Nephron progenitor cell (in vitro differentiated cells): ENCODE measurements at places on chromosomes 6 and 20.

DNA sequence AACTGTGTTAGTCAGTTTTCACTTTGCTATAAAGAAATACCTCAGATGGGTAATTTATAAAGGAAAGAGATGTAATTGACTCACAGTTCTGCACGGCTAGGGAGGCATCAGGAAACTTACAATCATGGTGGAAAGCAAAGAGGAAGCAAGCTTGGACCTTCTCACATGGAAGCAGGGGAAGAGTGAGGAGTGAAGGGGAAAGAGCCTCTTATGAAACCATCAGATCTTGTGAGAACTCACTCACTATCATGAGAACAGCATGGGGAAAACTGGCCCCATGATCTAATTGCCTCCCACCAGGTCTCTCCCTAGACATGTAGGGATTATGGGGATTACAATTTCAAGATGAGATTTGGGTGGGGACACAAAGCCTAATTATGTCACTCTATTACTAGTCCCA lies 41.3 kb upstream of the PLAGL1 start:
- no peak for DNase-seq

DNA sequence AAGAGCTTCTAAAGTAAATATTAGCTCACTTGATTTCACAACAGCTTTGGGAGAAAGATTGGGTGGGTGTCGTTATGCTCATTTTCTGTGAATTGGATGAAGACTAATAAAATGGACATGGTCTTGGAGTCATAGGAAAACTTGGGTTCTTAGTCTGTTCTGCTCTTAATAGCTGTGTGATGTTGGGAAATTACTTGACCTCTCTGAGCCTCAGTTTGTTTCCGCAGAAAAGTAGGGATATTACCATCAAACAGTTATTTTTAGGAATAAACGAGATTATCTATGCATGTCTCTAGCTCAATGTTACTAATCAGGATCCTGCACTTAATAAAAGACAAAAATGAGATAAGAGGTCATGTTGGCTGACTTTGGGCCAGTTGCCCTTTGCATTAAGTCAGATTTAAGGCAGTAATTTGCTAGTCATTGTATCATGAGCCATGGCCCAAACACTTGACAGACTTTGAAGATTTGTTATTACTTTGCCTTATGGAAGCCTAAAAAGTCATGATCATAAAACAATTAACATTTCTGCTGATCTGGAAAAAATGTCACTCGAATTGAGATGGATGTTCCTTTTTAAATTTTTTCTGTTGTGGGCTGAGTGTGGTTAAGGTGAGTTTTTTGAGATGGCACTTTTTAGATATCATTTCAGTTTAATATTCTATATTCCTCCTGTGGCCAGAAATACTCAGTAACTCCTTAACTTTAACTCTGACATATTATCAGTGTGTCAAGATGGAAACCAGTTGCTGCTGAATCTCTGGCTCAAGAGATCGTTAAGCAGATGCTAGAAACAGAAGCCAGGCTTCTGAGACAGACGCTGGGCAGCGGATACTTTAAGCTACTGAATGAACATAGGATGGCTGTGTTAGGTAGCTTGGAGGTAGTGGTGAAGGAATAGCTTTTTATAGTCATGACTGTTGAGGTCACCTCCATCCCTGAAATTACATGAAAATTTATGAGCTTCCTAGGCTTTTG lies 291.6 kb downstream of the PHF3 start:
- no peak for DNase-seq

- DNase-seq = peak; percentile 76
Measured at GRCh38 chr6:170291271-170292110, 613 bp upstream of the DLL1 start.

DNA sequence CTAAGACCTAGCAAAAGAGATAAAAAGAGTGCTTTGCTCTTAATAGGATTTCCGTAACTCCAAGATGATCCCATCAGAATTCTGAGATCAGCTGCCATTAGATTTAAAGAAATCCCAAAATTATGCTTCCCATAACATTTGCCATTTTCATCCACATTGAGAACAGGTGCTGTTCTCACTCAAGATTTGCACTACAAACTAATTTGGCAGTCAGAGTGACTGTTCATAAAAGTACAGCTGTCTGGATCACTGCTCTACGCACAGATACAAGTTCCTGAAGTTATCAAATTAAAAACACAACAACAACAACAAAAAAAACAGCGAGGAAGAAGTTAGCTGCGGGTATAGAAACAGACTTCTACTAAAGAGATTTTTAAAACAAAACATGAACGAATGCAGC lies 58.1 kb downstream of the ASCC3 start:
- DNase-seq = no peak

DNA sequence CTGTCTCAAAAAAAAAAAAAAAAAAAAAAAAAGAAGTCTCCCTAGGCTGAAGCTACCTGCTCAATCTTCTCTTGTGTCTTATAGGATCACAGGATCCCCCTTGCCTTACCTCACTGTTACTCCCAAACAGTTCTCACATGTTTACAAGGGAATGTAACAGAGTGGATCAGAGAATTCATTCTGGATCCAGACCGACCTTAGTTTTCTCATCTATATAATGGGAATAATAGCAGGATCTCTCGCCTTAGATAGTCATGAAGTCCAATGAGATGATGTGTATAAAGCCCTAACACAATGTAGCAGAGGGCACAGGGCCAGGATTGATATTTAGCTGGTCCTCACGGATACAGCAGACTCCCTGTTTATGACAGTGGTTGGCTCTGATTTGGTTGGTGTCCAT lies 2.3 kb upstream of the FAM110A start:
- no peak for DNase-seq

DNA sequence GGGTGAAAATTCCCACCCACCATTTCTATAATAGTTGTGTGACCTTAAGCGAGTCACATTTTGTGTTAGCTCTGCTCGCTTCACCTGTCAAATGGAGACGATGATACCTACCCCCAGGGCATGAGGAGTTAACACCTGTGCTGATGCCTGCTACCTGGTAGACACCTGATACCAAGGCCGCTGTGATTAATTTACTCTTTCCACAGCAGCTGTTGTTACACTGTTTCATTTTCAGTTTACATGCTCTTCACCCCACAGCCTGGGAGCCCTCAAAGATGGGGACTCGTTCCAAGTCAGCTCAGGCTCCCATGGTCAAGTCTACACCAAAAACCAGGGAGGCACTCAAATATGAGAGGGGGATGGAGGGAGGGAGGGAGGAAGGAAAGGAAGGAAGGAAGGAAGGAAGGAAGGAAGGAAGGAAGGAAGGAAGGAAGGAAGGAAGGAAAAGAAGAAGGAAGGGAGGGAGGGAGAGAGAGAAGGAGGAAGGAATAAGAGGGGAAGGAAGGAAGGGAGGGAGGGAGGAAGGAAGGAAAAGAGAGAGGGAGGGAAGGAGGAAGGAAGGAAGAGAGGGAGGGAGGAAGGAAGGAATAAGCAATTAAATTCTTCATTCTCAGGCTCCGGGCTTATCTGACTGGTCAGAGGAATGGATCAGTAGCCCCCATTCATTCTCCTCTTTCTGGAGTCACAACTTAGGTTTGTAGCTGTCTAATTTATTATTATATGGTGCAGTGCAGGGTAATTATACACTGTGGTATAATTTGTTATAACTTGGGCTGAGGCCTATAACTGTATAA lies 40.9 kb downstream of the PDYN start:
- DNase-seq = no peak

GRCh38 chr6:39855356-39855995 lies 63.3 kb downstream of the DAAM2 start:
- DNase-seq = no peak

GRCh38 chr6:14035071-14035847 lies 82.3 kb upstream of the CD83 start:
- DNase-seq = no peak

GRCh38 chr6:50543666-50544065 lies 169.7 kb upstream of the TFAP2D start:
- DNase-seq = peak; percentile 13

DNA sequence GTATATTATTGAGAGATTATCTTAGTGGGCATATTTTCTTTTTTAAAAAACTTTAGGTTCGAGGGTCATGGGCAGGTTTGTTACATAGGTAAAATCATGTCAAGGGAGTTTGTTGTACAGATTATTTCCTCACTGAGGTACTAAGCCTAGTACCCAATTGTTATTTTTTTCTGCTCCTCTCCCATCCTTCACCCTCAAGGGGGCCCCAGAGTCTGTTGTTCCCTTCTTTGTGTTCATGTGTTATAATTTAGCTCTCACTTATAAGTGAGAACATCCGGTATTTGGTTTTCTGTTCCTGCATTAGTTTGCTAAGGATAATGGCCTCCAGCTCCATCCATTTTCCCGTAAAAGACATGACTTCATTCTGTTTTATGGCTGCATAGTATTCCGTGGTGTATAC lies 247.9 kb upstream of the RAB32 start:
- no peak for DNase-seq

DNA sequence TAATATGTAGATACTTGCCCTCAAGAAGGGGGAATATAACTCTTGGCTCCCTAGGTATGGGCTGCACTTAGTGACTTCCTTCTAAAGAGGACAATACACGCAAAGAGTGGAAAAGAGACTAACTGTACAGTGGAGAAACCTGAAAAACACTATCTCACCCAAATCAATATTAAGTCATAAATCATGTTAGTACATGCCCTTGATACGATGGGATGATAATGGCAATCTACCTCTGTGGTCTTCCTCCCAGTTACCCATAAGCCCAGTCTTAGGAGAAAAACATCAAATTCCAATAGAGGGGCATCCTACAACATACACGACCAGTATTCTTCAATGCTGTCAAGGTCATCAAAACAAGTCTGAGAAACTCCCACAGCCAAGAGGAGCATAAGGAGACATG lies 1.3 kb downstream of the TRIM26 start:
- DNase-seq = no peak

DNA sequence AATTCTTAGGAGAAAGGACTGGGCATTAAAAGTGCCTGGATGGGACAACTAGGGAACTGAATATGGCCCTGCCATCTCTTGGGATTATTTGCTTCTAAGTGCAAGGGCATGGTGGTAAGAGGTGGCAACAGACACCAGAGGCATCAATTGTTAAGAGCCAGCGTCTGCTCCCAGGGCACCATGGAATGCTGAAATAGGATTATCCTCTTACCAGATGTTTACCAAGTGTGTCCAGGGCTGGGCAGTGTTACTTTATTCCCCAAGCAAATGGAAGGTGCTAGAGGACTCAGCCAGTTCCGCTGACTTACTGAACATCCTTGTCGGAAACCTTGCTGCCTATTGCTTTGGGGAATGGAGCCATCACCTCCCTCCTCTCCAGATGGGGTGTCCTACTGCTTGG lies 273.6 kb upstream of the SUPT3H start:
- no peak for DNase-seq

DNA sequence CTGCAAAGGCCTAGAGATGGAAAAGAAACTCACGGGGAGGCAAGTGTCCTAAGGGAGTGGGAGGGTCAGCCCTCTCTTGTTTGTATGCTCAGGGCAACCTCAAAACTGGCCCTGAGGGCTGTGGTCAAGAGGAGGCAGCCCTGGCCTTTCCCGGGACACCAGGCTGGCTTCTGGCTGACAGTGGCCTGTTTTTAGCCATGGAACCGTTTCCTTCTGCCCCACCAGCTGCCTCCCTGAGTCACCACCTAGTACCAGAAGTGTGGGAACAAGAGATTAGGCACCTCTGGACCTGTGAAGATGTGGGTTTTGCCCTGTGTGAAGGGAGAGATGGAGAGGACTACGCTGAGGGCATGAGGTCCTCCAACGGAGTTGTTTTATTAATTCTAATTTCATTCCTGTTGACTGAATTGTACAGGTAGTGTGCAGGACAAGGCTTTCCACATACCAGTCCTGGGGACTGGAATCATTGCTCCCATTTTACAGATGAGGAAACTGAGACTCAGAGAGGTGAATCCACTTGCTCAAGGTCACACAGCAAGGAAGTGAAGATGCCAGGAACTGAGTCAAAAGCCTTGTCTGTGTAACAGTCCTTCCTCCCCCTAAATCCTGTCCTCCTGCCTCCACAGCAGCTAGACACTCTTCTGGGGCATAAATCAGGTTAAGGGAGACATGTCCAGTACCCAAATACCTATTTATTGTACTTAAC lies 5.5 kb downstream of the FOXS1 start:
- DNase-seq = no peak

DNA sequence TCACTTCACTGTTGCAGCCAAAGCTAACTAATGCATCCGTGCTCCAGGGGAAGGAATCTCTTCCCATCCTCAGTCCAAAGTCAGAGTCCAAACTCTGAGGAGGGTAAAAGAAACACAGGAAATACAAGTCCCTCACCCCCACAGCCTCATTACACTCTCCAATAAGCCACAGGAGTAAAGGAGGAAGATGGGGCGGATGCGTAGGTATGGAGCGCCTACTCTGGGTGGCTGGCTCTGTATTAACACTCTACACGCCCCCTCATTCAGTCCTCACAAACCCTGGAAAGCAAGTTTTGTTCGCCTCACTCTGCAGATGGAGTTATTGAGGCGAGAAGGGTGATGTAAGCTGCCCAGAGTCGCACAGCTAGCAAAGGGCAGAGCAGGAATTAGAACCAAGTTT lies 242.9 kb downstream of the NRN1 start:
- no peak for DNase-seq

GRCh38 chr20:50043573-50044352 lies 61.0 kb downstream of the SNAI1 start:
- DNase-seq = no peak

DNA sequence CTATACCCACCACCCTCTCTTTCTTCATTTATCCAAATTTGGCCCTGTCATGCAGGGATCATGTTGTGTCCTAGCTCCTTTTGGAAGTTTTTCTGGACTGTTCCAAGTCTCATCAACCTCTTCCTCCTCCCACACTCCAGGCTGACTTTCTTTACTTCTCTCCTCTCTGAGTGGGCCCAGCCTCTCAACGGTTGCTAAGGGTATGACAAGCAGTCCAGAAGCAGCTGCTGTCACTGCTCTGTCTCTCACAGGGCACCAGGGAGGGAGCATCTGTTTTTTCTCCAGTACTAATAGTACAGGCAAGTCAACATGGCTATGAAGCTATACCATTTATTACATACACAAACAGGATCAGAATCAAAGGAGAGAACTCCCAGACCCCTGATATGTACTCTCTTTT lies 8.2 kb downstream of the NT5DC1 start:
- DNase-seq = no peak

- DNase-seq = no peak
Measured at GRCh38 chr6:118876198-118876597, 17.8 kb upstream of the ASF1A start.

DNA sequence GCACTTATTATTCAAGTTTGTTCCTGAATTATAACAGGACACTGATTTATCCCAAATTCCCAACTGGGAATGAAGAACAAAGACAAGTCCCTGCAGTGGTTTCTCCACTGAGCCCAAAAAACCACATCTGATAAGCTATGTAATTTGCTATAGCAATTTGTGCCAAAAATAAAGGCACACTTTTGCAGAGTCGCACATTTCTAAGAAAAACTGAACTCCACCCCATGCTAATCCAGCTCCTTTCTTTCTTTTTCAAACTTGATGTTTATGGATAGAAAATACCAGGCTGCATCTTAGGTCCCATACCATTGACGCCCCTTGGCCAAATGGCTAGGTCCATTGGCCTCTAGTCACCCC lies 170.2 kb upstream of the CITED2 start:
- no peak for DNase-seq
